COR-L47 (cell line): ENCODE measurements at places on chromosomes 2 and 18.
A peak's percentile ranks its signal among the peaks of the same experiment; 100 is the strongest.

DNA sequence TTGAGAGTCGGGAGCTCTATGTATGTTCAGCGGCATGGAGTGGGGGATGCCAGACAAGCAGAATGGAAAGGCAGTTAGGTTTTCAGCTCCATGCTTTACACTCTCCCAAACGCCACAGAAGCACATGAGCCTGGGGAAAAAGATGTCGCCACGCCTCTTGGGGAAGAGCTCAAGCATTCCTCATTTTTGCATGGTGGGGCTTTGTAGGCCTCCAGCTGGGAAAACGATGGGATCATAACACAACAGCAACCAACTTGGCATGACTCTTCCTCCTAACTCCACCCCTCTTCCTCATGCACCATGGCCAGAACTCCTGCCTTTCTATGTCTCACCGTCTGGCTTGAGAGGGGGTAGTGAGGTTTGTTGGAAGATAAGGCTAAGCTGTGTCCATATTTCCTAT is 102.6 kb downstream of the PAX3 start:
- DNase-seq: no peak

DNA sequence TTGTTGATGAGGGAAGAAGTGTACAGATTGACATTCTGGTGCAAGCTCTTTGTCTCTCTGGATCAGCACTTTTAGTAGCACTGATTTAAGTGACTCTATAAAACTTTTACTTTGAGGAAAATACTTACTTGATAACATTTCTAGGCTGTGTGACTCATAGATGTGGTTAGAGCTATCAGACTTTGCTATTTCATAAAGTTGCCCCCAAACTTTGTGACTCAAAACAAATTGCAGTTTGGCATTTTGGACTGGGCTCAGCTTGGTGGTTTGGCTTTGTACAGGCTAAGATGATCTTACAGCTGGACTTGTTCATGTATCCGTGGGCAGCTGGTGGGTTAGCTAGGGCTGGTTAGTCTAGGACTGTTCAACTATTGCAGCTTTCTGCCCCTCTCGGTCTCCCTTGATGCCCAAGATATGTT is 42.1 kb upstream of the GLS start:
- no peak for DNase-seq

GRCh38 chr2:102262216-102263129 is 48.9 kb upstream of the IL1RL1 start:
- no peak for DNase-seq

DNA sequence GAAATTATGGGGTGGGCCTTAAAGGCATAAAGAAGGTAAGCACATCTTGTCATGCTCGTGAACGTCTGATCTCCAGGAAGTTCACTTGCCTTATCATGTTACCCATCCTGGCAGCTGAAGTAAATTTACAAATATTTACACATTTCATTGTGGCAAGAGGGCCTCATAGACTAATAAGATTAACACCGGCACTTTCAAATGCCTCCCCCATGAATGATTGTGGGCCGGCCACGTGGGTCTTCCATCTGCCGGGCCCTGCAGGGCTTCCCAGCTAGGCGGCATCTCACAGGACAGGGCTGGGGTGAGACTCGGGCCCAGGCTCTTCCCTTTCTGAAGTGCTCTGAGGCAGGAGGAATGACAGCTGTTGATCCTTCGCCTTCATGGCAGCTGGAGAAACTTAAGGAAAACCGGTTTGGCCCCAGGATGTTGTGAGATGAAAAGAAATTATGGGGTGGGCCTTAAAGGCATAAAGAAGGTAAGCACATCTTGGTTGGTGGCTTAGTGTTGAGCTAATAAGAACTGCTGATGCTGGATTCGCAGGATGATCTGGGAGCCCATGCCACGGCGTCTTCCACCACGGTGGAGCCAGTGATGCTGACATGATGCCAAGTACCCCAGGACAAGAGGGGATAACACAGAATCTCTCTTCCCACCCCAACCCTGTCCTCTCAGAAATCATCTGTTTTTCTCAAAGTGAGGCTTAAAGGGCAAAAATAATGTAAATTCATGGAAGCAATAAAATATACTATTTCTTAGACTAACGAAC is 176.3 kb downstream of the SEPTIN10 start:
- DNase-seq: peak; percentile 38
